CD4-positive, alpha-beta T cell treated with Interleukin-17A for 1 hour (primary cell): ENCODE measurements at places on chromosomes 5 and 9.

GRCh38 chr9:96193236-96193755, 108.7 kb downstream of the HSD17B3 start:
- no peak for DNase-seq

GRCh38 chr9:16787724-16788123, 82.7 kb downstream of the BNC2 start:
- no peak for DNase-seq

DNA sequence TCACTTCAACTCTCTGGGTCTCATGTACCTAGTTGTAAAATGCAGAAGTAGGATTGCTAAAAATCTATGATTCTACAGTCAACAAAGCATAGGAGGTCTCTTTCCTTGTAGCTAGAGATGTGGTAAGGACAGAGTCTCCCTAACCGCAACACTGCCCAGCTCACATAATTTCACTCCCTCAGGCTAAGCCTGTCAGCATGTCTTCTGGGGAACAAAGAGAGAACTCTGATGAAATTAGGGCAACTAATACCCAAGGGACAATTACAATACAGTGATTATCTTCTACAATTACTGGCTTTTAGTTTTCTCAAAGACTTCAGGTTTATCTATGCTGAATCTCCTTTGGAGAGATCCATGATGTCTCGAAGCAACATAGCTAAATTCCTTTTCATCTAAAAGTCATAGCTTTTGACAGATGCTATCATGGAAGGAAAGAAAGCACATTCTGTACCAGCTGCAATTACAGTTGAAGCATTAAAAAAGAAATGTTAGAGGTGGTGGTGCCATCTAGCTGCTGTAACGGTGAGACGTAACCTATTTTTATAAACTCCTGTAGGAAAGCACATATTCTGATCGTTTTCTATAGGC, 141.1 kb upstream of the TARS1 start:
- DNase-seq = no peak

DNA sequence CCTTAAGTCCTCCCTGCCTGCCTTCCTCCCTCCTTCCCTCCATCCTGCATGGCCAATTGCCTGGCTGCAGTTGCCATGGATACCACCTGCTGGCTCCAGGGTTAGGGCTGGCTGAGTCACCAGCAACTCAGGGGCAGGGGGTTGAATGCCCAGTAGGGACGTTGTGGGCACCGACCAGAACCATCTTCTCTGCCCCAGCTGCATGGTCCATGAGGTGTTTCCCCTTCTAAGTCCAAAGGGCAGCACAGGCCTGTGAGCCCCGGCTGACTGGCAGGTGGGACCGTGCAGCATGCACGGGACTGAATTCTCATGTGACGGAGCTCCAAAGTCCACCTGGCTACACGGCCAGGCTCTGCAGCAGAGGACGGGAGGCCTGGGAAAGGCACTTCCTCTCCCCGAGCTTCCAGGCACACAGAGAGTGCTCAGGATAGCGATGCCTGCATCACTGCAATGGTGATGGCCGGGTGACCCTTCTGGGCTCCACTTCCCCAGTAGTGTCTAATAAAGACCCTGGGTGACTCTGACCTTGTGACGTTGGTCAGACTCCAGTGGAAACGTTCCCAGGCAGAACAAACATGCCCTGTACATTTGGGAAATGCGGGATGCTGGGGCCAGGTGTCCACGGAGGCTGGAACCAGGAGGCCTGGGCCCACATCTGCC, 5.7 kb downstream of the ASS1 start:
- DNase-seq = no peak

GRCh38 chr5:67305913-67306710, 109.5 kb upstream of the CD180 start:
- DNase-seq = no peak

DNA sequence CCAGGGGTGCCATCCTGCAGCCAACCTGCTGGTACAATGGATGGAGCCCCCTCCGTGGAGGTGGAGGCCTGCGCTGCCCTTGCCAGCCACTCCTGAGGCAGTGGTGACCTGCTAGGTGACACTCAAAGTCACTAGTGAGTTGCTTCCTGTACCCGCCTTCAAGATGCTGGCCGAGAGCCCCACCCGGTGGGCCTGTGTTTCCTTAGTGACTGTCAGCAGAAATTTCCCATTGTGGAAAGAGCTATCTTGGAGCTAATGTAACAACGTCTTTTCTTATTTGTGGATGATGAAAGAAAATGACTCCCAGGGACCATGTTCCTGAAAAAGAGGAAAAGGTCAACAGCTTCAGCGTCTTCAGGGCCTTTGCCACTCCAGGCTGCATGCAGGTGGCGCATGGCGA, 117.0 kb upstream of the BOD1 start:
- no peak for DNase-seq

GRCh38 chr5:159874263-159874662, 42.0 kb upstream of the ADRA1B start:
- DNase-seq = no peak

GRCh38 chr9:131361202-131361833, 32.6 kb upstream of the PRRC2B start:
- DNase-seq = no peak

DNA sequence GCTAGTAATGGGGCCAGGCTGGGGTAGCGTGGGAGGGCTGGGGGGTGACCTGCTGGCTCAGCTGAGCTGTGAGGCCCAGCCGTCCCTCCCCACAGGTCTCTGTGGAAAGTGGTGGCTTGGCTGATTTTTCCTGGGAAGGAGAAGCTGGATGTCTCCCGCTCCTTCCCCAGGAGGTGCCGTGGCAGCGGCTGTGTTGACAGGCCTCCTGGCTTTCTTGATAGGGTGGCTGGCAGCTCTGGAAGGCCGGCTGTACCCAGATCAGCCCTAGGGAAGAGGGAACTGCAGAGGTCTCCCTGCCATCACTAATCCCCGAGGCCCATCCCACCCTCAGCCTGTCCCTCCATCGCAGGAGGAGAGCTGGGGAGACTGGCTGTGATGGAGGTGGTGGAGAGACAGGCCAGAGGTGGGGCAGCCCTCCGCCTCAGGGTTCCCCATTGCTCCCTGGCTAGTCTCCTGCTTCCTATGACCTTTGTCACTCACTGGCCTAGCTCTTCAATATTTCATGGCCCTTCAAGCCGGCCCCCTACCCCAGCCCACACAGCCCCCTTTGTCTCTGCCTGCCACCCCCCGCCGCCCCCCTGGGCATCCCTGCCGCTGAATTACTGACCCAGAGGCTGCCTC, 6.8 kb downstream of the CXXC5 start:
- no peak for DNase-seq

DNA sequence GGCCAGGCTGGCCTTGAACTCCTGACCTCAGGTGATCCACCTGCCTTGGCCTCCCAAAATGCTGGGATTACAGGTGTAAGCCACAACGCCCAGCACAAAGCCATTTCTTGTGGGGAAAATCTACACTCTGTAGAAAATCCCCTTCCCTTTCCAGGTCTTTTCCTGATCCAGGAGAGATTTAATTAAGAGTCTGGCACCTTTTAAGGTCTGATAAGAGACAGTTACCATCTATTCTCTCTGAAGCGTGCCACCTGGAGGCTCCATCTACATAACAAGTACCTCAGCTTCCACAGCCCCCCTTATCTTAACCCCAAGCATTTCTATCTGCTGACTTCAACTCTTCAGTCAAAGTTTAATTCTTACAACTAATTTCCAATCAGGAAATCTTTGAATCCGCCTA, 71.4 kb upstream of the CDK20 start:
- DNase-seq = no peak

DNA sequence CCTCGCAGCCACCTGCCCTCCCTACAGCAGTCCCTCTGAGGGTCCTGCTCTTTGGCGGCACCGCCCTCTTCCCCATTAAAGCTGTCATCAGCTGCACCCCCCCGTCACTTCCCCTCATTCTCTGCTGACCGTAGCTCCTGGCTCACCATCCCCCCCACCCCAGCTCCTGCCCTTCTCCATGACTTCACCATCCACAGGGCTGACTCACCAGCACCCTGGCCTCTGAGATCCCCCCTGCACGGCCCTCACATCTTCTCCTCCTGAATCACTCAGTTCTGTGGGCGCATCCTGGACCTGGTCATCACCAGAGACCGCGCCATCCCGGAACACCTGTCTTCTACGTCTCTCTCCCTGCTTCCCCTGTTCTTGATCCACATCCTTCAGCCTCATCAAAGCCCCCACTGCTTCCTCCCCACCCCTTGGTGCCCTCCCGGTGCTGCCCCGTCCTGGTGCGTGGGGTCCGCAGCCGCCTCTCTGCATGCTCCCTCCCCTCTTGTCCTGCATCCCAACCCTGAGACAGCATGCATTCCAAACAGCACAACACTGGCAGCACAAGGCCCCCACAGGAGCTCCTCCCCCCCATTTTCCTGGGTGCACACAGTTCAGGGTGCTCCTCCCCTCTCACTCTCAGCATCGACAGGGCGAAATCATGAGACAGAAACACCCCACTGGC, 12.9 kb downstream of the FLT4 start:
- DNase-seq = no peak
